ENCODE measurements at places on chromosomes 5 and 9. TPM values are rescaled to one million over a fixed set of nuclear protein-coding genes. Genes with fewer than 3 reads are reported as not detected.

CARTPT gene
- not detected for total RNA-seq

INSYN2B gene
- 5.5 TPM for total RNA-seq

UBAP2 gene
- 14.9 TPM for total RNA-seq

NEUROG1 gene
- total RNA-seq, result not detected

SNCAIP gene
- total RNA-seq, result 19.8 TPM

CA9 gene
- total RNA-seq, result 0.15 TPM

DMRTA1 gene
- total RNA-seq, result 0.32 TPM

TAF11L6 gene
- not detected for total RNA-seq

SLC25A2 gene
- 0.15 TPM for total RNA-seq

ADCY2 gene
- total RNA-seq, result not detected

MTREX gene
- total RNA-seq, result 162 TPM

CDC20B gene
- under 0.01 TPM for total RNA-seq

PTPA gene
- total RNA-seq, result 78.3 TPM

PCDHB15 gene
- 0.32 TPM for total RNA-seq

PCDHGA5 gene
- total RNA-seq, result 0.30 TPM

SLC34A3 gene
- total RNA-seq, result not detected

HMMR gene
- 46.7 TPM for total RNA-seq

KIF24 gene
- 2.6 TPM for total RNA-seq

CHSY3 gene
- total RNA-seq, result 21.9 TPM

PCDHA8 gene
- 0.15 TPM for total RNA-seq

PDE4D gene
- total RNA-seq, result 30.2 TPM

LCN1 gene
- total RNA-seq, result not detected

SLC36A2 gene
- total RNA-seq, result not detected

PCDHGA7 gene
- total RNA-seq, result 0.91 TPM

ARSI gene
- under 0.01 TPM for total RNA-seq

DBH gene
- total RNA-seq, result not detected

TTLL11 gene
- 1.9 TPM for total RNA-seq

ABO gene
- not detected for total RNA-seq

AFAP1L1 gene
- total RNA-seq, result 54.0 TPM

HAND1 gene
- total RNA-seq, result not detected

BSPRY gene
- total RNA-seq, result not detected

WDR31 gene
- total RNA-seq, result 0.46 TPM

GPR150 gene
- 0.30 TPM for total RNA-seq

Measured in epithelial cell of umbilical artery (primary cell).